ENCODE measurements at places on chromosomes 16 and 17.
A peak's percentile ranks its signal among the peaks of the same experiment; 100 is the strongest.

- no peak for DNase-seq
Measured at GRCh38 chr17:72426948-72427760, 306.3 kb downstream of the SOX9 start.

DNA sequence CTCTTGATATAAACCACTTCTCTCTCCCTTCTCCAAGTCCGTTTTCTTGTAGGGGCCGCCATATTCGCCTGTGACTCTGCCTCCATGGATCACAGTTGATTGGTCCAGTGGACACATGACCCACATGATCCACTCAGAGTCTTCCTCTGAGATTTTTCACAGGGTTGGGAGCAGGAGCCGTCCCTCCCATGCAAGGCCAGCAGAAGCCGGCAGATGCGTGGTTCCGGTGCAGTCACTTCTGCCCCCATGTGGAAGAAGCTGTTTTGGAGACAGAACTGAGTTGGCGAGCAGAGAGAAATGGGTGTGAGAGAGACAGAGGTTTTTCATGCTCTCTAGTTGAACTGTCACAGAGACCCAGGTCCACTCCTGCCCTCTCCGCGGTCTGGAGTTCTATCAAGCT is 83.3 kb downstream of the C16orf95 start:
- no peak for DNase-seq

- DNase-seq = no peak
Measured at GRCh38 chr17:62741290-62741689, 66.8 kb downstream of the MARCHF10 start.

DNA sequence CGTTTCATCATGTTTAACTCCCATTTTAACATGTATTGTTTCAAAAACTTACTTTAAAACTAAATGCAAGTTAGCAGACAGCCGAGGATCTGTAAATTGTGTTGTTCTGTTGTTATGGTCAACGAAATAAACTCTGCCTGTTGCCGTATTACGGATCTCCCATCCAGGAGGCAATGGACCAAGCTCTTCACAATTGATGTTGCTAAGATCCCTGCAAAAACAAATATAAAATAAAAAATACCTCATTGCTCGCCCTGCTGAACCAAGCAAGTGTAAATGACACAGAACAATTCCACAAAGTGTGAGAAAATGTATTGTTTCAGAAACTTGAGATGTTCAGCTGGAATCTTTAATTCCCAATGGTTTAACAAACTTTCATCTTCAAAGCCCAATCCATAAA is 65.0 kb downstream of the CEP95 start:
- no peak for DNase-seq

- DNase-seq = peak; percentile 88
Measured at GRCh38 chr16:50274326-50275097, 8.2 kb downstream of the ADCY7 start.

DNA sequence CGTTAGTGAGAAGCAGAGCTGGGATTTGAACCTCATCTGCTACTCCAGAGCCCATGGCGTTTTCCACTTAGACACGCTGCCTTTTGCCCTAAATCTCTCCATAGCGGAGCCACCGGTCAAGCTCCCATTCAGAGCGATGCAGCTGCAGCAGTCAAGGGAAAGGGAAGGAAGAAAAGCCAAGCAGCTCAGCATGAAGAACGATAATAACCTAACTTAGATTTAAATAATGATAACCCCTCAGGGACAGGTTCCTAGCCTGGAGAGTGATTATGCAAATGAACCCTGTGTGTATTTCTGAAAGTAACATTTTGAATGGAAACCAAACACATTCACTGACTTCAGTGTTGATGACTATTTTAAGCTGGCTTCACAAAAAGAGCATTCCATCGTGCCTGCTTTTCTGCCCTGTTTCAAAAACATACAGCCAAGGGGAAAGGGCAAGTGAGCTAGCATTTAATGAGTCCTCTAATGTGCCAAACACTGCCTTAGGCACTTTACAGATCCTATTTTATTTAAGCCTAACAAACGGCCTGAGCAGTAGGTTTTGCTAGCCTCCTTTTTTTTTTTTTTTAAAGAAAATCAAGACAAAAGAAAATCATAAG is 798.3 kb downstream of the CDH8 start:
- no peak for DNase-seq

- no peak for DNase-seq
Measured at GRCh38 chr17:57519800-57520199, 225.3 kb downstream of the CCDC182 start.

DNA sequence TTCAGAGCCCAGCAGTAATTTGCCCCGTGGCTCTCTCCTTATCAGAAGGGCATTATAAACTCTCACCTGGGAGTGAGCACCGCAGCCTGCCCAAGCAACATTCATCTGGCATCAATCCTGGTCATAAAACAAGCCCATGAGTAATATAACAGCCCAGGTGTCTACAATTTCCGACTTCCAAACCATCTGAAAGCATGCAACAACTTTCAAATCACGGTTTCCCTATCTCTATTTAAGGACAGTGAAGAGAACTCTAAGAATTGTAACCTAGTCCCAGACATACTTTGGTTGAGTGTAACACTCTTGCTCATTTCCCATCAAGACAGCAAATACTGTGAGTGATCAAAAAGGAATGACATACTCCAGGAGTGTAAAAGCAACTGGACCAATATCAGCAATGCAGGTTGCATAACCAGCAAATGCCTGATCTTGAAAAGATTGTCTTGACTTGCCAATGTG is 487.4 kb upstream of the SOX9 start:
- no peak for DNase-seq

DNA sequence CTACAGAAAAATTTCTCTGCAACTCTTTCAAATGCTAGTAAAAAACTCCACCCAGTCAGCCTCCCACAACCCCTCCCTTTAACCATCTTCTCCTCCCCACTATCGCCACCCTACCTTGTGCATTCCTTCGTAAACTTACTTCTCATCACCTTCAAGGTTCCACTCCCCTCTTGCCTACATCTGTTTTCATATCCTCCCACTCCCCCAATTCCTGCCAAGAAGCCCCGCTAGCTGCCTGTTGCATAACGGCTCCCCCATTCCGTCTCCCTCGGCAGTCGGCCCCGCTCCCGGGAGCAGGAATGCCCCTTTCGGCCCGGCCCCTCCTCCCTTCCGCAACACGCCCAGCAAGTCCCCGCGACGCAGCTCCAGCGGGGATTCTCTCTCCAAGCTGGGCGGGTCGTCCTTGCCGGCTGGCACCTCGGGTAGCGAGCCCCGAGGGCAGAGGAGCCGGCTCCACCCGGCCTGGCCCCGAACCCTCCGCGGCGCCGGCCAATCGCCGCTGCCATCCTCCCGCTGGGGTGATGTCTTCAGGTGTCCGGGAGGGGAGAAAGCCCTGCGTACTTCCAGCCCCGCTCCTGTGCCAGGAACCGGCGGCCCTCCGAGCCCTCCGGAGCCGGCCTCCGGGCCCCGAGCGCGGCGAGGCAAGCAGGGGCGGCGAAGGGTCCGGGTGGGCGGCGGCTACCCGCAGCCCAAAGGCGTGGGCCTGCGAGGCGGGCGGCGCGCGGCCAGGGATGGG is 1.5 kb downstream of the PHLPP2 start:
- DNase-seq = peak; percentile 49

GRCh38 chr17:48160177-48161081 is 52.9 kb downstream of the SNX11 start:
- no peak for DNase-seq

DNA sequence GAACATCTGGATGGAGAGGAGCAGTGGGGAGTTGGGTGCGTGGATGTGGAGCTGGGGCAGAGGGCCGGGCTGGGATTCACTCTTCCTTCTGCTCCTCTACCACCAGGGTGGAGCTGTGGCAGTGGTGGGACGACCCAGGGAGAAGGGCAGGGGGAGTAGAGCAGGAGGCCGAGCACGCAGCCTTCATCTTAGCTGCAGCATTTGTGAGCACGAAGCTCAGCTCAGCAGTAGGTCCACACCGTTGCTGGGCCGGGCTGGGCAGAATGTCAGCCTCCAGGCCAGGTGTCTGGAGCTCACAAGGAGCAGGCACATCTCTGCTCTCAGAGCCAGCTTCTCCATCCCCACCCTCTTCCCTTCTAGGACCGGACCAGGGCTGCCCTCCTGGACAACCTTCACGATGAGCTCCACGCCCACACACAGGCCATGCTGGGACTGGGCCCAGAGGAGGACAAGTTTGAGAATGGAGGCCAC is 55.7 kb downstream of the OR1D5 start:
- DNase-seq = no peak

DNA sequence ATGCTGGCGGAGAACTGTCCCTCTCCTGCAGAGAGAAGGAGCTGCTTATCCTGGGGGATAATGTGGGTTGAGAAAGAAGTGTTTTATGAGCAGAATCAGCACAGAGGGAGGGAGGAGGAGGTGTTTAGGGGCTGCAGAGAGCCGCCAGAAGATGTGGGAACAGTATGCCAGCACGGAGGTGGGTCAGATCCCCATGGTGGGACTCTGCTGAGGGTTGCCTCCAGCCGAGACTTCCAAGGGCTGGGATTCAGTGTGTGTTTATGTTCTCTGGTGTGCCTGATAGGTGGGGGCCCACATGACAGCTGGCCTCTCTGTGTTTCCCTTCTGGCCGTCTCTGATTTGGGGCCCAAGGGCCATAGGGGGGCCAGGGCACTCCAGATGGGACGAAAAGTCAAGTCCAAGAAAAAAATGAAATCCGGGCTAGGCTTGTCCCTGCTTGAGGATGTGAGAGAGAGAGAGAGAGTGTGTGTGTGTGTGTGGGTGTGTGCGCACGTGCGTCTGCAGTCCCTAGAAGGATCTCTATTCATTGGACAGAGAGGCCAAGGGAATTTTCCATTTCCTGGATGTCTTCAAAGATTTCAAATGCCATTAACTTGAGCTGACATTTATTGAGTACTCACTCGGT is 21.6 kb downstream of the PRKCB start:
- no peak for DNase-seq

DNA sequence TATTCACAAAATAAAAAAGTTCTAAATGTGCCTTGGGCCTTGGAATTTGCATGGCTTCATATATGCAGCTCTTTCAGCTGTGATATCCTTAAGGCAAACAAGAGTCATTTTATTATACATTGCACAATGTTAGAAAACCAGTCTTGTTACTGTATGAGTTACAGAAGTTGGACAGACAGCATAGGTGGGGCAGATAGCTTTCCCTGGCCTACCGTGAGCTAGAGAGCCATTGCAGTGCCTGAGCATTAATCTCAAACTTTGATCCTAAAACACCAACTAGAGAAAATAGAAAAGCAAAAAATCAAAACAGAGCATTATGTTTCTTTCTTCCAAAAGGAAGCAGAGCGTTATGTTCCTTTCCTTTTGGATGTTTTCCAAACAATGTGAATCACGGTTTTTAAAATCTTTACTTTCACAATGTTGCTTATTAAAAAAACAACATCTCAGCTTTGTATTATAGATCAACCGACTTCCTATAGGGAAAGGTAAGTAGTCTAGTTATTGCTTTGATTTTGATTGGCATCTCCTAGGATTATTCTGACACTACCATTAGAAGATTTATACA is 32.2 kb downstream of the ARHGAP44 start:
- no peak for DNase-seq

DNA sequence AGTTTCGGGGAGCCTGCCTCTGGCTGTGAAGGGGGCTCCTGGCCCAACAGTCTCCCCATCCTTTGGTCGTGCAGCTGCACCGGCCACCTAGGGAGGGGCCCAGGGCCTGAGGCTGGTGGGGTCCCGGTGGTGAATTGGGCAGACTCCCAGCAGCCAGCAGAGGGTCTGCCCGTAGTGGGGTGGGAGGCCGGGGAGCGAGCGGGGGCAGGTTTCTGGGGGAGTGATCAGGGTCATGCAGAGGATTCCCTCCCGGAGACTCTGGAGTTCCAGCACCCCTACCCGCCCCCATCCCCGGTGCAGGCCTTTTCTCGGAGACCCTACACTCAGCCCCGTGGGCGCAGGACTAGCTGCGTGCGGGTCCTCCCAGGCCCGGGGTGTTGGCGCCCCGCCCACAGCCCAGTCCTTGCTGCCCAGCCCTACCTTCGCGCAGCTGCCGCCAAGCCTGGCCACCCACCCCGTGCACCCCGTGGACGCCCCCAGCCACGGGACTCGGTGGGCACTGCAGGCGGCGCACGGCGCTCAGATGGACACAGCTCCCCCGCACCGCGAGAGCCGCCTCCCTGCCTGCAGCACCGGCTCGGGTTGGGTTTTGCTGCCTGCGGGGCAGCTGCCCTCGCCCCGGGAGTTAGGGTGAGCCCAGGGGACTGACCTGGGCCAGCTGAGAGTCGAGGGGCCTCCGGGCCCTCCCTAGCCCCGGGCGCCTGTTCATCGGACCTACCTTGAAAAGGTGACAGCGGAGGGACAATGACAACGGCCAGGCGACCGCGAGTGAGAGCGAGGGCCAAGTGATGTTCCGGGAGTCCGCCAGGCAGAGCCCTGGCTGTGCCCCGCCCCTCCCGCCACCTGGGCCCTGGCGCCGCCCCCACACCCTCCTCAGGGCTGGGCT is at the start of gene GNG13:
Gene GNG13 (minus strand): TSS at position 787 of the 886 bp plus-strand sequence. CDS start 1,657 bp downstream, outside the sequence.
- DNase-seq = no peak

DNA sequence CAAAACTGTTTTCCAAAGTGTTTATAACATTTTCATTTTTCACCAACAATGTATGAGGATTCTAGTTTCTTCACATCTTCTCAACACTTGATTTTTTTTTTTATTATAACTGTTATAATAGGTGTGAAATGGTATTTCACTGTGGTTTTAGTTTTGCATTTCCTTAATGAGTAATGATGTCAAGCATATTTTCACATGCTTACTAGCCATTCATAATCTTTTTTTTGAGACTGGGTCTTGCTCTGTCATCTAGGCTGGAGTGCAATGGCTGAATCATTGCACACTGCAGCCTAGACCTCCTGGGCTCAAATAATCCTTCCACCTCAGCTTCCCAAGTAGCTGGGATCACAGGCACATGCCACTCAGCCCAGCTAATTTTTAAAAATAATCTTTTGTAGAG is 65.1 kb downstream of the EFCAB13 start:
- no peak for DNase-seq

DNA sequence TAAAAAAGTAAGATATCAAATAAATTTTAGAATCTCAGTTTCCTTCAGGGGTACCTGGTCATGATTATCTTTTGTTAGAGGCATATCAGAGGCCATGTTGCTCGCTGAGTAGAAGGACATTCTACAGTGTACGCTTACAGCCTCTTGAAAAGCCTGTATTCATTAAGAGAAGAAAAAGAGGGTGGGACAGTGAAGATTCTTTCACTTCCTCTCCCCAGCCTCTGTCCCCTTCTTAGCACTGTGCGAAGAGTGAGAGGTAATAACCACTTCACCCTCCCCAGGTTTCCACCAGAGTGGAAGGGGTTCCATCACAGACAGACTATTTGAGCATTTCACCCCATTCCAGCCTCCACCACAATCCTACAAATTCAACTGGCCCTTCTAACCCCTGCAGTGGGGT is 4.8 kb upstream of the LPO start:
- peak; percentile 52 for DNase-seq

DNA sequence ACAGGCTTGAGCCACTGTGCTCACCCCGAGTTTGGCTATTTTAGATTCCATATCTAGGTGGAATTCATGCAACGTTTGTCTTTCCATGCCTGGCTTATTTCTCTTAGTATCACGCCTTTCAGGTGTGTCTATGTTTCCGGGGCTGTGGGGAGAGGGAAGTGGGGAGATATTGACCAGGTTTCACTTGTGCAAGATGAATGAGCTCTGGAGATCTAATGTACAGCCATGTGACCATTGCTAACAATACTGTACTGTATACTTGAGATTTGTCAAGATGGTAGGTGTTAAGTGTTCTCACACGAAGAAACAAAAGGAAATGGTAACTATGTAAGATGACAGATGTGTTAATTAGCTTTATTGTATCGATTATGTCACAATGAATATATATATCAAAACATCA is 199.6 kb downstream of the SHISA9 start:
- no peak for DNase-seq

Measured in GM12892 (cell line).